Central memory CD8-positive, alpha-beta T cell (primary cell): ENCODE measurements at places on chromosomes 7 and 10.

- DNase-seq: no peak
These were observed 60.1 kb upstream of the FAM171A1 start for GRCh38 chr10:15430969-15431771.

GRCh38 chr7:88759230-88760135 is at the start of gene ZNF804B:
ZNF804B (plus strand) TSS chr7:88759700; CDS start chr7:88759977, 277 bp downstream.
- no peak for DNase-seq

- DNase-seq: no peak
These were observed 636.8 kb downstream of the PHTF2 start for GRCh38 chr7:78435355-78435754.

- DNase-seq: no peak
These were observed 27.8 kb downstream of the FAM53B start for GRCh38 chr10:124716369-124716768.

- DNase-seq: no peak
These were observed 174.7 kb upstream of the PDE1C start for GRCh38 chr7:32244806-32245345.

DNA sequence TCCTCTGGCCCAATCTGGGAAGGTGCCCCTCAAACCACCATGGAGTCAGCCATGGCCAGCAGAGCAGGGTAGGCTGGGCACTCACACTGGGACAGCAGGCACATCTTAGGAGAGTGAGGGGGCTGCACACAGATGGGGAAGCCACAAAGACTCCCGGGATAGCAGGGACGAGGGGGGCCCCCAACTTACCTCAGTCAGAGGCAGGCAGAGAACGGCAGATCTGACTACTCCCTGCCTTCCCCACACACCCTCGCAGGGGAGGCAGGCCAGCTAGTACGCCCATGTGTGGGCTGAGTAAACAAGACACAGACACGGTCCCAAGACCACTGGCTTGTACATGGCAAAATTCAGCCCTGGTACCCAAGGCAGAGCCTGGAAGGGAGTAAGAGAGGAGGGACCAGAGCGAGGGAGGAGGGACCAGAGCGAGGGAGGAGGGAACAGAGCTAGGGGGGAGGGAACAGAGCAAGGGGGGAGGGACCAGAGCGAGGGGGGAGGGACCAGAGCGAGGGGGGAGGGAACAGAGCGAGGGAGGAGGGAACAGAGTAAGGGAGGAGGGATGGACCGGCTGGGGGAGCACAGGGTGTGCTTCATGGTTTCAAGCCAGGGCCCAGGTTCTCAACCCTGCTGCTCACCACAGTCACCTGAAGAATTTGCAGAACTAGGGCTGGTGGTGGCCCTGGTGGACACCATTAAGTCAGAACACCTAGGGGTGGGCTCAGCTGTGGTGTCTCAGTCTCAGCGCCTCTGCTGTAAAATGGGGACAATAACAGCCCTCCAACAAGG is 73.8 kb downstream of the RGS10 start:
- DNase-seq: no peak

DNA sequence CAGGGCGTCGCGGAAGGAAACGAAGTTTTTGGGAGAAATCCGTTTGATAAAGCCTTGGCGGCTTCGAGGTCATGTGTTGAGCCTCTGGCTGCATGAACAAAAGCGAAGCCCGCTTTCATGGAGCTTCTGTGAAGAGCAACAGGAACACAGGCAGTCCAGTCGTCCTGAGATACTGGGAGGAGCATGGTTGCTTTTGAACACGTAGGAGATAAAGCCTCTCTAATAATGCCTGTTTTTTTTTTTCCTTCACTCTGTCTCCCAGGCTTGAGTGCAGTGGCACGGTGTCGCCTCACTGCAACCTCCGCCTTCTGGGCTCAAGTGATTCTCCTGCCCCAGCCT is 473 bp upstream of the ZNF32 start:
- DNase-seq: no peak

- no peak for DNase-seq
These were observed 3.0 kb downstream of the IRF5 start for GRCh38 chr7:128940494-128941322.

GRCh38 chr7:88042157-88042556 is 108.1 kb downstream of the ADAM22 start:
- DNase-seq: no peak

- no peak for DNase-seq
These were observed 55.5 kb downstream of the KDM7A start for GRCh38 chr7:140121326-140121725.

GRCh38 chr10:12091421-12091820 is 22.7 kb downstream of the DHTKD1 start:
- DNase-seq: no peak

- no peak for DNase-seq
These were observed 6.9 kb upstream of the RAPGEF5 start for GRCh38 chr7:22363756-22364422.

DNA sequence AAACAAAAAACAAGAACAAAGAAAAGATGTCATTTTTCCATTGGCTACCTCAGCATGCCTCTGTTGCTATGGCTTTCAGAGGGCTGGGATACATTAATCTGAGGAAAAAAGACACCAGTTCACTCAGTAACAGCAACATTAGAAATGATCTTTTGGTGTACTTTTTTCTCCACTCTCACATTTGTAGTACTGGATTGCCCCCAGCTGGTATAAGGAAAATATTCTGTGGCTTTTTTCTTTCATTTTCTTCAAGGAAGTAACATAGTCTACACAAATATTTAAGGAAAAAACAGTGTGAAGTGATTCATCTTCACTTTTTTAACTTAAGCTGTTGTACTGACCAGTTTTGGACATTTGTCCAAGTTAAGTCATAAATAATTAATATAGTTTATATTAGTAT is 482.3 kb downstream of the SORCS1 start:
- DNase-seq: no peak

- DNase-seq: no peak
These were observed 138.6 kb downstream of the NRF1 start for GRCh38 chr7:129750091-129750490.

- no peak for DNase-seq
These were observed 102.4 kb upstream of the KLF6 start for GRCh38 chr10:3887404-3887803.

DNA sequence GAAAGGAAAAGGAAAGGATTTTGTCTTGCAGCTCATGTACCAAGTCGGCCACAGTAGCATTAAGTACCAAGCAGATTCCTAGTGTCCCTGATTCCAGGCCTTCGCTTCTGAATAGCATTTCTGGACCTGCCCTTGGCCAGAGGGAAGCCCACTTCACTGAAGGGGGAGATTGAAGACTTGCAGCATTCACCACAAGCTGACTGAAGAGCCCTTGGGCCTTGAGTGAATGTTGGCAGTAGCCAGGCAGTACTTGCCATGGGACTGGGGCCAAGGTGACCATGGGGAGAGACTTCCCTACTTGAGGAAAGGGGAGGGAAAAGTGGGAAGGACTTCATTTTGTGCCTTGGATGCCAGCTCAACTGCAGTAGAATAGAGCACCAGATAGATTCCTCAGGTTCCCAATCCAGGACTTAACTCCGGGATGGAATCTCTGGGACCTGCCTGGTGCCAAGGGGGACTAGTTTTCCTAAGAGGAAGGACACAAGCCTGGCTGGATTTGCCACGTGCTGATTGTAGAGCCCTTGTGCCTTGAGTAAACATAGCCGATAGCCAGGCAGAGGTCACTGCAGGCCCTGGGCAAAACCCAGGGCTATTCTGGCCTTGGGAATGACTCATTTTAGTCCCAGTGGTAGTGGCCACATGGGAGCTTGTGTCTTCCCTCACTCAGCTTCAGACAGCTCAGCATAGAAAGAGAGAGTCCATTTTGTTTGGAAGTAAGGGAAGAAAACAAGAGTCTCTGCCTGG is 141.7 kb upstream of the KCND2 start:
- DNase-seq: no peak

DNA sequence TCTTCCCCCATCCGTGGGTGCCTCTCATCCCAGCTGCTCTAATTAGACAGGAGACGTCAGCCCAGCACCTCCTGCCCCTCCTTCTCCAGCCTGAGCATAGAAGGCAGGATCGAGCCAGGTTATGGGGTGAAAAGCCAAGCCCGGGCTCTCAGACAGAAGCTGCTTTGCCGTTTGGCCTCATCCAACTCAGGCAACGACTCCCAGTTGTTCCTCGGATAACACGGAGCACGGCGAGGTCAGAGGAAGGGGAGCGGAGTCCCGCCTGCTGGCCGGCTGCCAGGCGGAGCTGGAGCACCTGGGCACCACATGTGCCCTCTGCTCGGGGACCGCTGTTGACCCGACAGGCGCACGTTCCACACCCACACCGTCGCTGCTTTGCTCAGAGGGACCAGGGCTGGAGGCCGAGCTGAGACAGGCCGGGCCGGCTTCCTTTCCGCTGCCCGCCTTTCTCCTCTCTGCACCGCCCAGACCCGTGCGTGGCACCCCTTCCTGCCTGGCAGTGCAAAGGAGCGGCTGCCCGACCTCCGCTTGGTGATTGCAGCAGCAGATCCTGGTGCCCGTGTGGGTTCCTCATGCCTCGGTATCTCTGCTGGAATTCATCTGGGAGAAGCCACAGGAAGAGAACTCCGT is 21.6 kb upstream of the UNCX start:
- no peak for DNase-seq

- no peak for DNase-seq
These were observed 131.5 kb downstream of the SPAG6 start for GRCh38 chr10:22476601-22477321.

DNA sequence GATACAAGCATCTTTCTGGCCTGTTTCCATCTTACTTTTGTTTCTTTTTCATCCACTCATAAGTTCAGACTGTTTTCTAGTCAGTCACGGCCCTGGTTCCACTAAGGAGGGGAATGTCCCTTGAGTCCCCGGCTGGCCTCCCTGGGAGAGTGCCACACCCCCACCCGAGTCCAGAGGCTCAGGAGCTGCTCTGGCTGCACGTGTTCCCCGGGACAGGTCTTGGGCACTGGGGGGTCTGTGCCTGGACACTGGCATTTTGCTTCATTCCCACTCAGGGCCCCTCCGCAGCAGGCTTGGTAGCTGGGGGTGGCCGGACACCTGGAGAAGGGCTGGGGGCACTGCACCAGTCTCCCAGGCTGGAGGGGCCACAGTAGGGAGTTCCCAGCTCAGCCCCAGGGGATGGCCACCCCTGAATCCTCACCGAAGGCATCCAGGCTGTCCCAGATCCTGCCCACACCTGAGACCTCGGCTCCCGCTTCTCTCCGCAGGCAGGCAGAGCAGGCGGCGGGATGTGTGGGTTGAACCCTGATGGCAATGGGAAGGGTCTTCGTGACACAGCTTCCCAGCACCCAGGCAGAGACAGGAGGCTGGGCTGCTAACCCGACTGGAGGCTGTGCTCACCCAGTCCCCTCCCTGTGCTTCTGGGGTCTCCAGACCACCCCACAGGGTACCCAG is 92.3 kb downstream of the BMS1 start:
- no peak for DNase-seq

DNA sequence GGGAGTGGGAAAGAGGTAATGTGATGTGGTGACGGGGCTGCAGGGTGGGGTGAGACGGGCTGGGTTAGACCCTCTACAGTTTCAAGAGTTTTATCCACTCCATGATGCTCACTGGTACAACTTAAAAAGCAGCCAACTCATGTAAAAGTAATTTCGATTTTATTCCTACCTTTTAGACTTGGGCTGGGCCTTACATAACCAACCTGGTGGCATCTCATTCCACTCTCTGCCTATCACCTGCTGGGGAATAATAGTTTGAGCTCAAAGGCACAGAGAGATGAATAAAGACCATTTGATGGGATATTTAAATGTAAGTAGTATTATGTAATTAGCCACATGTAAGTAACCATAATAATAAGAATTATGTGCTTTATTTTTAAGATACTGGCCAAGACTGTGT is 366.0 kb upstream of the RNF32 start:
- DNase-seq: no peak
